Tongue (tissue), 3 donors: ENCODE measurements at places on chromosomes 4 and X.

GRCh38 chrX:49197543-49198087 lies 2.4 kb downstream of the SYP start:
- no peak for DNase-seq

DNA sequence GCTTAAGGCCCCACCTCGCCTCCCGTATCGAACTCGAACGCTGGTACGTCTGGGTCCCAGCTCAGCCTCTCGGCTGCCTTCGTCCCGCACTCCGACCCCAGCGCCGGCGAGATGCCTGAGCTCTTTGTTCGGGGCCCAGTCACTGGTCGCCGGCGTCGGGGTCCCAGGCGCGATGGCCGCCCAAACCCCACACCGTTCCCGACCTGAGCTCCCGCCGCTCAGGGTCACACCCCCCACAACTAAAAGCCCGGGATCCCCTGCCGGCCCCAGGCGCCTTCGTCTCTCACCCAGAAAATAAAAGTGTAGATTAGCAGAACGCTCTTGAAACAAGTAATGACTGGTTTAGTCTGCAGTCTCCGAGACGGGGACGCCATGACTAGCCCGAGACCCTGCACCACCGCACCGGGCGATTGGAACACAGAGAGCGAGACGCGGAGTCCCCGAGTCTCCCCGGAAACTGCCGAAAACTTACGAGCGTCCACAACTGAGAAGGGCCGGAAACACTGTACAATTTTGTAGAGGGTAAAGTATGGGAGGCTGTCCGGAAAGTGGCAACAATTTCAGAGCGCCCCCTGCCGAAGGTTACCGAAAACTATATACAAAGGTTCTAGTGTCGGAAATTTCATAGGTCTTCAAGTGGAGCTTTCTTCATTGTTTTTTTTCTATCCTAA lies at the start of gene TSPAN6:
TSS of gene TSPAN6 (minus strand) at position 486 of the 671 bp plus-strand sequence. CDS start at position 374, 112 bp downstream.
- DNase-seq, result peak; percentile 95

- no peak for DNase-seq
Observed at GRCh38 chr4:137957806-137958205, 284.3 kb downstream of the SLC7A11 start.

DNA sequence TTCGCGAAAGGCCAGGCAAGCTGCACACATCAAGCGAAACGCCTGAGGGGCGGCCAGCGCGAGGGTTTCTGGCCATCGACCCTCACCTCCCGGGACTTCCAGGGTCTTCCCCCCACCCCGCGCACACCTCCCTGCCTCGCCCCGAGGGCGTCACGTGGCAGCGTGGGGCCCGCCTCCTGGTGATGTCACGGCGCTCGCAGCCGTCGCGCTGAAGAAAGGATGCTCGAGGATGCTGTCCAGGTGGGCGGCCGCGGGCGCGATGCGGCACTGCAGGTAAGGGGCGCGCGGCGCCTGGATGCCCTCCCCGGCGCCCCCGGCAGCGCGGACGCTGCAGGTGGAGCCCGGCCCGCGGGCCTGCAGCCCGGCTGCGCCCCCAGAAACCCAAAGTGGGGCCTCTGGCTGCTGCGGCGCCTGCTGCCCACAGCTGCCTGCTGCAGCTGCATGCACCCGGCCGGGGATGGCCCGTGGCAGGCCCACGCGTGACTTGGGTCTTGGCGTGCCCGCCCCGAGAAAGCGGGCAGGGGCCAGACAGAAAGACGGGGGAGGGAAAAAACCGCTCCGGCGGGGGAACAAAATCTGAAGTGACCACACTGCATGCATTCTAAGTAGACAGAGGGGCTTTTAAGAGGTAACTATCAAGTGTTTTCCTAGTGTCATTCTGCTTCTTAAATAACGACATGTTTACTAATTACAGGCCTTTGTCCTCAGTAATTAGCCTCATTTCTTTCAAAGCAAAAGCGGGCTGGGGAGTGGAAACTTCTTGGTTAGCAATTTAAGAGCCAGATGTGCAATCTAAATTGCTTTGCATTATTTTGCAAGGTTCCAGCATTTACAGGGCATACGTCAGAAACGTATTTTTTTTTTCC lies 1.7 kb downstream of the CLCN4 start:
- DNase-seq, result peak; percentile 56

DNA sequence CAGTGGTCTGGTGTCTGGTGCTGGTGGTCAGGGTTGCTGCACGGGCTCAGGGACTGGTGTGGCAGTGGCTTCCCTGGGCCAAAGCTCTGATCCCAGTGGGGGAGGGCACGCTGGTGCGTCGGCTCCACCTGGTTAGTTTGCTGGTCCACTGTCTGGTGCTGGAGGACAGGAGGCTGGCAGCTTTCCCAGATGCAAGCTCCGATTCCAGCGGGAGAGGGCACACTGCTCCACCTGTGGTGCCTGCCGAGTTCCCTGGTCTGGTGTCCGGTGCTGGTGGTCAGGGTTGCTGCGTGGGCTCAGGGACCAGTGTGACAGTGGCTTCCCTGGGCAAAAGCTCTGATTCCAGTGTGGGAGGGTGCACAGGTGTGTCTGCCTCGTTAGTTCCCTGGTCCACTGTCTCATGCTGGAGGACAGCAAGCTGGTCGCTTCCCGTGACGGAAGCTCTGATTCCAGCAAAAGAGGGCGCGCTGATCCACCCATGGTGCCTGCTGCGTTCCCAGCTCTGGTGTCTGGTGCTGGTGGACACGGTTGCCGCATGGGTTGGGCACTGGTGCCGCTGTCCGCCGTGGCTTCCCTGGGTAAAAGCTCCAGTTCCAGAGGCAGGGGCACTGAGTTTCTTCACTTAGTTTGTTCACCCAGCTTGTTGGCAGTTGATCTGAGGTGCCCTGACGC lies 5.8 kb downstream of the VMA21 start:
- peak; percentile 12 for DNase-seq

DNA sequence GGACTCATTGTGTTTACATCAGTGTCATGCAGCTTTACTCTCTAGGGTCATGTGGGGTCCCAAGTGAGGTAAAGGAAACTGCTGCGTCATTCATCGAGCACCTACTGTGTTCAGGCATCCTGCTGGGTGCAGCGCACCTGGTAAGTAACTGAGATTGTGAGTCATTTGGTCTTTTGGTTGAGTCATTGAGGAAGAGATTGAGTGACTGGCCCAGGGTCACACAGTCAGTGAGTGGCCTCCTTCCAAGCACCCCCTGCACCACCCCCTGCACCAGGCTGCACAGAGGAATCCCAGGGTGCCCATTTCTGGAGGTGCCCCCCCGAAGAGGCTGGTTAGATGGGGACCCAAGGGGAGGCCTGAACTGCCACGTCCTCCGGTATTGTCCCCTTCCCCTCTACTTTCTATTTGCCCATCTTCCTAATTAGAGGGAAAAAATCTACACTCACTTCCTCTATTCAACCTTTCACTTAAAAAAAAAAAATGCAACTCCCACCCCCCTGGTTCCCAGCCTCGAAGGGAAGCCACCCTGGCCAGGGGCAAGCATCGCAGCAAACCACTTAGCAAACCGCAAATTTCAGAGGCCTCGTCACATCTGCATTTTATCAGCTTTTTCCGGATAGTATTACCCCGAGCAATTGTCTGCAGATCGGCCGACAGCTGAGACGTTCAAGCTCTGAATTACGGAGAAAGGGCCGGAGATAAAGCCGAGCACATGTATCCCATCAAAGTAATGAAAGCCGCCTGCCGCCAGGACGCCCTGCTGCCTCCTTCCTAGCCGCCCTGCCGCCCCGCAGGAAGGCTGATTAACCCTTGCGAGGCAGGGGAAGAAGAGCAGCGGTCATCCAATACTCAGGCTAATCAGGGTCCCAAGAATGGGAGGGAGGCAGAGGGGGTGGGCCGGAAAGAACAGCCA lies 96.3 kb upstream of the MSX1 start:
- DNase-seq, result peak; percentile 75

GRCh38 chr4:187238646-187239045 lies 515.0 kb upstream of the FAT1 start:
- no peak for DNase-seq

GRCh38 chr4:7041801-7042502 lies 1.2 kb upstream of the TADA2B start:
- DNase-seq, result peak; percentile 78

- DNase-seq, result no peak
Observed at GRCh38 chr4:67743194-67743593, 11.0 kb downstream of the GNRHR start.

DNA sequence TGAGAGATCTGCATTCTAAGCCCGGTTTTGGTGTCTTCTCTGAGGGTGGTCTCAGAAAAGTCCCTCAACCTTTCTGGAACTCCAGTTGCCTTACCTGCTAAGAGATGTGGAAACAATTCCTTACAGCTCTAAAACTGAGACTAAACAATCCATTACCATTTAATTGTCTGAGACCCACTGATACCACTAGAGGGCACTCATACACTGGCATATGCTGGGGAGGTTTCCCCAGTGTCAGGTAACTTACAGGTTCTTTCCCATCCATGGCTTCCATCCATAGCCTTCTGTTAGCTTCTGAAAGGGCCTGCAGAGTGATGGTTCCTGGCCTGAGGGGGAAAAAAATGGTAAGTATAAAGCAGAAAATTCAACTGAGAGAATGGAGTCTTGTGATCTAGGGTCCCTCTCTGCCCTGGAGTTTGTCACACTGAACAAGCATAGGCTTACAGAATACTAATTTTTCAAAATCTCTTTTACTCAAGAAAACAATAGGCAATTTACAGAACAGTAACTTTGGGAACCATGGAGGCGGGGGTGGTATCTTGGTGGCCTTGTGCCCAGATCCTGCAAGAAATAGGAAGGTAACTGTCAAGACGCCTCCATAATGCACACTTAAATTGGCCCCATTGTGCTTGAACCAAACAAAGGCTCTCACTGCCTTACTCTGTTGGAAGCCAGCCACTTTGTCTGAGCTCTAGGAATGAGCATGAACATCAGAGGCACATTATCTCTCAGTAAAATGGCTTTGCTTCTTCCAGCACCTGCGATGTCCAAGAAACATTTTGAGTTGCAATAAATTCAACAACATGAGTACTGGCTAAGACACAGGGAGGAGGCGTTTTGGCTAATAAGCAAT lies 236.1 kb downstream of the OPHN1 start:
- DNase-seq, result peak; percentile 78

- no peak for DNase-seq
Observed at GRCh38 chr4:13626492-13627177, 890 bp downstream of the BOD1L1 start.

DNA sequence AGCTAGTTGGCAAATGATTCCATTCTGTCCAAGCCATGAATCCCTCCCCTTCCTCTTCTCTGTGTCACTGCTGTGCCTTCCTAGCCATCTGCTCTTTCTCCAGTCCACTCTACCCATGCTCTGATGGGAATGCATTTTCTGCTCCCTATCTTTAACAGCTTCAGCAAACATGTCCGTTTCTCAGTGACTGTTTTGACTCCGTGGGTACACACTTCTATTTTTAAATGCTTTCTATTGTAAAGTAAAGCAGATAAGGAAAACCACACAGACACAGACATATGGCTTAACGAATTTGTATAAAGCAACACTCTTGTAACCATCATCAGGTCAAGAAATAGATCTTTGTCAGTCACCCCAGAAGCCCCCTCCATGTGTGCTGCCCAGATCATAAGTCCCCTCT lies 72.4 kb upstream of the KLHL13 start:
- no peak for DNase-seq

DNA sequence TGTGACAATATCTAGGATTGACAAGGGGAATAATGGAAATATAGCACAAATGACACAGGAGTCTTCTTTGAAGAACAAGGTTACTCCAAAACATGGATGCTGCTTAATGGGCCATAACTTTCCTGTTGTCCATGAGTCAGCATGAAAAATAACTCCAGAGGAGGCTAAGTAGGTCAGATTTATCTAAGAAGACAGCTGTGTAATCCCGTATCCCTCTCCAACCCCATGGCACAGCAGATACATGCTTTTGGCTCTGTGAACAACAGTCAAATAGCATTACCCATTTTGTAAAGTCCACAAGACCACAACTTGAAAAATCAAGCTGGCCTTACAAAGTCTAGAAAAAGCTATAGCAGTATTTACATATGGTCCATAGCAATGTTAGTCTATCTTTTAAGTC lies 2.1 kb upstream of the TMEM131L start:
- peak; percentile 77 for DNase-seq

GRCh38 chrX:140090800-140091124 lies 125.4 kb upstream of the CXorf66 start:
- no peak for DNase-seq

DNA sequence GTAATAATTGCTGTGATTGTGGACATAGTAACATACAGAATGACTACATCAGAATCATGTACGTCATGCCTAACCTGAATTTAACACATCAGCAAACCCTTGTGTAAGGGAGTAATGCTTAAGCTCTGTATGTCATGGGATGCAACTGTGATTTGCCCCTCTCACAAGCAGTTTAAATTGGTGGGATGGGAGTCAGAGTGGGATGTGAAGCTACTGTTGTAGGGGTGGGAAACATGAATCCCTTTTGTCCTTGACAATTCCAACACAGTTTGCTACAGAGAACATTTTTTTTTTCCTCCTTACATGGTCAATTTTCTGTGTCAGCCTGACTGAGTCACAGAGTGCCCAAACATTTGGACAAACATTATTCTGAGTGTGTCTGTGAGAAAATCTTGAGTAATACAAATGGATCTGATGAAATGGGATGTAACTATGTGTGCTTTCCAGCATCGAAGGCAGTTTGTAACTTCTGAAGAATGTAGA lies 392.8 kb downstream of the GPM6A start:
- DNase-seq, result no peak

DNA sequence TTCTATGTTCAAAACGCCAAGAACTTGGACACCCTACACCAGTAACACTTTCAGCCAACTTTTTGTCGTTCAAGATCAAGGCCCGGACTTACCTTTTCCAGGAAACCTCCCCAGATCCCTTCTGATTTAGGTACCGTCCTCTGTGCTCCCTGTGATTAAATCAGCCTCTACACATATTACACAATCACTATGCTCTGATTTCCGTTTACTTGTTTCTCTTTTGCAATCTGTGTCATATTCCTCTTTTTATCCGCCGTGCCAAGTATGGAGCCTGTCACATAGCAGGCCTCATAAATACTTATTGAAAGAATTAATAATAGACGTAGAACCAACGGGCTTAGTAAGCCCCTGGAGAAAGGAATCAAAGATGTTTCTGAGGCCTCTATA lies 722 bp upstream of the TMEM33 start:
- DNase-seq, result no peak

- no peak for DNase-seq
Observed at GRCh38 chr4:38873290-38873944, 5.8 kb downstream of the FAM114A1 start.

GRCh38 chr4:158010361-158010760 lies 162.5 kb downstream of the GASK1B start:
- DNase-seq, result no peak

DNA sequence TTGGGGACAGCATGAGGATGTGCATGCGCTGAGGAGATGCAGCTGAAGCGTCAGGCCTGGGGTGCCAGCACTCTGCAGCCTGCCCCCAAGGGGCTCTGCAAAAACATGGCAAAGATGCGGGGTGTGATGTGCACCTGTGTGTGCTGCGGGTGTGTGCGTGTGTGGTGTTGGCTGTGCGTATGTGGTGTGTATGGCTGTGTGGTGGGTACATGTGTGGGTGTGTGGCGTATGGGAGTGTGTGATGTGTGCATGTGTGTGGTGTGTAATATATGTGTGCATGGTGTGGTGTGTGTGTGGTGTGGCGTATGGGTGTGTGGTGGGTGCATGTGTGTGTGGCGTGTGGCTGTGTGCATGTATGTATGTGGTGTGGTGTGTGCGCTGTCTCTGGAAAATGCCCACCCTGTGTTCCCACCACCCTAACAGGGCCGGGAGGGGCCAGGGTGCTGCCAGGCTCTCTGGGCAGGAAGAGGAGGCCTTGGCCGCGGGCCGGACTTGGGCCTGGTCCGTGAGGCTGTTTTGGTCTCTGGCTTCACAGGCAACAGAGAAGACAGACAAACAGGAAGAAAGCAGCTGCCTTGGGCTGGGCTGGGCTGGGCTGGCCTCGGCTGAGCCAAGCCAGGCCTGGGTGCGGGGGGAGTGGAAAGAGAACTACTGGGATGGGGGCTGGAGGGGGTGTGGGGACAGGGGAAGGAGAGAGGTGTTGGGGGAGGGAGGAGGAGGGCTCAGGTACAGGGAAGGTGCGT lies 1.1 kb upstream of the AVPR2 start:
- no peak for DNase-seq
